Activated CD4-positive, alpha-beta memory T cell treated with anti-CD3 and anti-CD28 coated beads for 36 hours (primary cell): ENCODE measurements at places on chromosomes 1 and 21. TPM values are rescaled to one million over a fixed set of nuclear protein-coding genes. Genes with fewer than 3 reads are reported as not detected.

DNA sequence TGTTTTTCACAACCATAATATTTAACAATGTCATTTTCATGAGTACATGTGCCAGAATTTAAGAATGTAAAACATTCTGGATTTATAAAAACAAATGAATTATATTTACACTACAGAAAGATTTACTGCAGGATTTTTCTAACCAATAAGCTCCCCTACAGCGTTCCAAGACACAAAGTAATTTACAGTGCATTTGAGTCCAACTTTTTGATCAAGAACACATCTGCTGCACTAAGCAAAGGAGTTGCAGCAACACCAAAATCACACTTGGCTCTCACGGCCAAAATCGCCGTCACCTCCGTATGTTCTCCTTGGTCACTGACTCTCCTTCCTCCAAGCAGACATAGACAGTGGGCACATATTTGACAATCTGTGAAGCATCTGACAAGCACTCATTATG lies 7.7 kb downstream of the VPS26C start:
- no peak overlapping the region for H3K27ac ChIP-seq
- no peak overlapping the region for H3K4me3 ChIP-seq
- peaks cover 6% of the 10 kb centered on the region for H3K36me3 ChIP-seq
- DNase-seq, result no peak
- peaks cover 38% of the 10 kb centered on the region for H3K4me1 ChIP-seq

DNA sequence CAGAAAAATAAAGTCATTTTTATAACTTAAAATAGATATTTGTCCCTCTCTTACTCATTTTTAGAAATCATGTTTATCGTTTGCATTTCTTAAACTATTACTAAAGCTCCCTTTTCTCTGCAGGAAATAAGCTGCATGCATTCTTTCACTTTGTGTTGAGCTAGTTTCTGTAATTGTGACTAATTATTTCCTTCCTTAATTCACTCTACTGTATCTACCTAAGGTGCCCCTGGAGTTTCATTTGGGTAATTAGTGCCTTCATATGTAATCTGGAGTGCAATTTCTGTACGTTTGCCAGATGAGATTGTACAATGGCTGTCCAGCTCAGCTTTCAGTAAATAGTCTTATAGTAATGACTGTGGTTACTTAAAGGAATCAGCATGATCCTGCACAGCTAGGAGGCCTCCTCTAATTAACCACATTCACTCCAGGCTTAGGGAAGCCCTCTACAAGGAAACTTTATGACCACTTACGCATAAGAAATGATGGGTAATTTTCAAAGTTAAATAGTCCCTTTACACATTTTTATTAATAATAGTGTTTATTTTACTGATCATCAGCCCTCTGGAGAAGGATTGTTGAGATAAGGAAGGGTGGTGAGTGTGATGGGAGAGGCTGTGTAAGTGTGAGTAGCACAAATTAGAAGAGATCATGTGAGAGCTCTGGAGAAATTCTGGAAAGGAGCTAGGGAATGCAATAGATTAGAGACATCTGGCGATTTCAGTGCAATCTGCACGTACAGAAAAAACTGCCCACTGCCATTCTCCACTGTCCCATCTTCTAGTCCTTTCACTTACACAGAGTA lies 86.8 kb downstream of the LRRC8C start:
- no peak overlapping the region for H3K4me3 ChIP-seq
- no peak for DNase-seq
- H3K27me3 ChIP-seq, result no peaks in the 10 kb centered on the region
- peaks cover 92% of the 10 kb centered on the region for H3K4me1 ChIP-seq

DNA sequence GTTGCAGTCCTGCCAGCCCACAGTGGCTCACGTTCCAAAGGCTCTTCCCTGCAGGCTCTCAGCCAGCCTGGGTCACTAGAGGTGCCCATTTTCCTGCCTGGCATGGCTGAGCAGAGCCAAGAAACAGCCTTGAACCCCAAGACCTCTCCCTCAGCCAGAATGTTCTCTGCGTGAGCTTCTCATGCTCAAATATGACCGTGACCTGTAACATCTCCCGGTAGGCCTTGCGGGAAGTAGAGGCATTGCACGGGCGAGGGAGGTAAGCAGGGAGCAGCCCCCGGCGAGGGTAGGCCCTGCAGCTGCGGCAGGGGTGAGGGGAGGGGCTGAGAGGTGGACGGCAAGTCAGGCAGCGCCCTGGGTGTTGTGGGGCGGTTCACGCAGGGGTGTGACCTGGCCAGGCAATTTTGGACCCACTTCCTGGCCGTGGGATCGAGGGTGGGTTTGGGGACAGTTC lies 20.0 kb downstream of the RRP1 start:
- H3K27ac ChIP-seq, result no peak overlapping the region
- H3K4me1 ChIP-seq, result peaks cover 4% of the 10 kb centered on the region
- no peak for DNase-seq
- H3K36me3 ChIP-seq, result peaks cover 4% of the 10 kb centered on the region

DNA sequence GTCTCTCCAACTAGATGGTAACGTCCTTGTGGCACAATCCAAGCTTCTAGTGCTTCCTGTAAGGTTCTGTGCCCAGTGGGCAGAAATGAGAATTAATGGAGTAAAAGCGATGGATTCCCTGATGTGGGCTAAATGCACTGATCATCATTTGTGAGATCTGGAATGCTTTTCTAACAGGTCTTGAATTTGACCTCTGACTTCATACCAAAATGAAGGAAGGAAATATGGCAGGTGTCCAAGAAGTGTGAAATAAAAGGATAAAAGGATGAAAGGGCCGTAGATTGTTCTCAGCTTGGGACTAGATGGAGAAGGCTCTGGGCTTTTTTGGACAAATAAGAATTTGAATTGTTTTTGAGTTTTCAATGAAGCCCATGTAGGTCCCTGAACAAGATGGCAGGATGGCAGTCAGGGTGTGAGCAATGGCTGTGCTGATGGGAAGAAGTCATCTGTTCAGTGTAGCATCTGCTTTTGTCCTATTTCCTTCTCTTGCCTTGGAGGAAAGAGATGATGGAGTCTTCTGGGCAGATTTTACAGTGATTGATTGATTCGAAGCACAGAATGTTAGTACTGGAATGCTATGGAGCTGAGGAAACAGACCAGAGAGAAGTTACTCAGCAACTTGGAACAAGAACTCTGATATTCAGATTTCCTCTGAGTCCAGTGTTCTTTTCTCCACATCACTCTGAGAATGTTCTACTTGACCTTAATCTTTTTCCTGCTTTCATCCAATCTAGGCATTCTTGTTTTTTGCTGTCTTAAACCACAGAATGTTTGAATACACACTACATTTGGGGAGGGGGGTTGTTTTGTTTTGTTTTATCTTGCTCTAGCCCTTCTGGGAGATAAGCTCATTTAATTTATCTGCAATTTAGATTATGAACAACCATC lies 286.0 kb downstream of the HLX start:
- peaks cover 8% of the 10 kb centered on the region for H3K27me3 ChIP-seq
- H3K4me1 ChIP-seq, result no peaks in the 10 kb centered on the region
- no peaks in the 10 kb centered on the region for H3K36me3 ChIP-seq

GRCh38 chr1:10635085-10635896 lies 160.5 kb downstream of the PEX14 start:
- peaks cover 4% of the 10 kb centered on the region for H3K4me1 ChIP-seq
- H3K36me3 ChIP-seq, result no peaks in the 10 kb centered on the region
- H3K27ac ChIP-seq, result no peak overlapping the region
- no peak overlapping the region for H3K4me3 ChIP-seq
- no peaks in the 10 kb centered on the region for H3K27me3 ChIP-seq
- no peak for DNase-seq

GRCh38 chr1:14949270-14949835 lies 204.2 kb upstream of the TMEM51 start:
- H3K27ac ChIP-seq, result no peak overlapping the region
- no peaks in the 10 kb centered on the region for H3K27me3 ChIP-seq
- DNase-seq, result no peak
- H3K4me3 ChIP-seq, result no peak overlapping the region
- no peaks in the 10 kb centered on the region for H3K4me1 ChIP-seq

DNA sequence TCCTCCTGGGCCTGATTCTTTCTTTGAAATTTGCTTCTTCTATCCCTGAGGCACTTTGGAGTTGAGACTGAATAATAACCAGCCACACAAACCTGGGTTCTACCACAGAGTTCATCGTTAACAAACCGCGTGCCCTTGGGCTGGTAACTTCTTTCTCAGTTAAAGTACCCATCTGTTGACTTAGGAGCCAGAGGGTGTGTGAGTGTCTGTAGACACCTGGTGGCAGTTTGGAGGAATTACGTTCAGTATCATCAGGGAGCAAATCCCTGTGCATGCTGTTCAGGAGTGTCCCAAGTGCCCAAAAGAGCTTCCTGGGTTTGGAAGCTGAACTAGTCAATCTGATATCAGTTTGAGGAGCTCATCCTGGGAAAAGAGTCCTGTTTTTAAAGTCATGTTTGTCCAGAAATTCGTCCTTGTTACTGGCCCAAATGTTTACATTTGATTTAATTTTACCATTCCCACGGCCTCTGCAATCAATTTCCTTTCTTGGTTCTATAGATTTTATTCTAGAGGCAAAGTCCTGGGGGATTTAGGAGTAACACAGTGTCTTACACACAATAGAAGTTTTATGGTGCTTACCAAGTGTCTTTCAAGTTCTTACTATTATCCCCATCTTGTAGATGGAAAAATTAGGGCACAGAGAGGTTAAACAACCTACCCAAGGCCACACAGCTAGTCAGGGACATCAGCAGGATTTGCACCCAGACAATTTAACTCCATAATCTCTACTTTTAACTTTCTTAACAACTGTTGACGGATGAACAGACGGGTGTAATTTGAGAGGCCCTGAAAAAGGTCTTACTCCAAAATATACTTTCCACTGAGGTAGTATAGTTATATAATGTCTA lies 26.7 kb upstream of the RPTN start:
- H3K27ac ChIP-seq, result no peak overlapping the region
- DNase-seq, result peak; percentile 40

DNA sequence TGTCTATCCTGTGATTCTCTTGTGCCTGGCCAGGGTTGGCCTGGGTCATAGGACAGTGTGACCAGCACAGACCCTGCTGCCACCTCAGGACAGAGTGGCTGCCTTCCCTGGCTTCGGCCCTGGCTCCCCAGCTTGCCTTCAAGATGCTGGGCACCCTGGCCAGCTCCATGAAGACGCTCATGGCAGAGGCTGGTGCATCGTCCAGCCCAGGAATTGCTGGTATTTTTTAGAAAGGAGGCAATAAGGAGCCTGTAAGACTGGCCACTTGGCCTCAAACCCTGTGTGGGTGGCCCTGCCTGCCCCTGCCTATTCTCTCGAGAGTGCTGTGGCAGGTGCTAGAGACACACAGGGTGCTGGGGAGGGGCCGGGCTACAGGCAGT lies 70.4 kb upstream of the ACTRT2 start:
- H3K27ac ChIP-seq, result no peak overlapping the region
- DNase-seq, result no peak
- no peaks in the 10 kb centered on the region for H3K4me1 ChIP-seq
- H3K4me3 ChIP-seq, result no peak overlapping the region
- peaks cover 9% of the 10 kb centered on the region for H3K27me3 ChIP-seq

GRCh38 chr1:185850366-185850765 lies 116.2 kb downstream of the HMCN1 start:
- no peaks in the 10 kb centered on the region for H3K36me3 ChIP-seq
- no peak overlapping the region for H3K27ac ChIP-seq
- DNase-seq, result no peak
- H3K4me1 ChIP-seq, result no peaks in the 10 kb centered on the region

- no peaks in the 10 kb centered on the region for H3K36me3 ChIP-seq
- no peaks in the 10 kb centered on the region for H3K4me1 ChIP-seq
- no peak overlapping the region for H3K4me3 ChIP-seq
- no peak for DNase-seq
- peaks cover 51% of the 10 kb centered on the region for H3K27me3 ChIP-seq
These were observed 50.6 kb upstream of the LAPTM5 start for GRCh38 chr1:30808067-30808662.

DNA sequence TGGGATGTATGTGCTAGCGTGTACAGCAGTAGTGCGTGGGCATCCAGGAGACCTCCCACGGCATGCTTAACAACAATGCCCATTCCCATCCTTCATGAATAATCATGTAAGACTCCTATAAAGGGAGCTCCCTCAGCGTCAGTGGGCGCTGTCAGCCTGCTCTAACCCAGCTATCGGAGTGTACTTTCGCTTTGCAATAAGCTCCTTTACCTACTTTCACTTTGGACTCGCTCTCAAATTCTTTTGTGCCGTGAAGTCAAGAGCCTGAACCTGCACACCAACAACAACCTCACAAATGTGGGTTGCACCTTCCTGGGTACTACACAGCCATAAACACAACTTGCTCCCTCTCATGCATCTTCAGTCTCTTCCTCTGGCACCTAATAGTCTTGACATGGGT lies 114.8 kb upstream of the PAXBP1 start:
- peak; percentile 44 for DNase-seq
- peaks cover 3% of the 10 kb centered on the region for H3K27me3 ChIP-seq
- H3K4me1 ChIP-seq, result peaks cover 17% of the 10 kb centered on the region
- H3K36me3 ChIP-seq, result no peaks in the 10 kb centered on the region

GRCh38 chr1:119004781-119005180 lies 16.6 kb upstream of the TBX15 start:
- no peak overlapping the region for H3K4me3 ChIP-seq
- peaks cover 77% of the 10 kb centered on the region for H3K27me3 ChIP-seq
- H3K27ac ChIP-seq, result no peak overlapping the region
- H3K36me3 ChIP-seq, result peaks cover 8% of the 10 kb centered on the region
- no peak for DNase-seq

- no peaks in the 10 kb centered on the region for H3K4me1 ChIP-seq
- H3K36me3 ChIP-seq, result peaks cover 2% of the 10 kb centered on the region
- no peak overlapping the region for H3K27ac ChIP-seq
- H3K27me3 ChIP-seq, result peaks cover 29% of the 10 kb centered on the region
- no peak overlapping the region for H3K4me3 ChIP-seq
These were observed 109.6 kb upstream of the TSPAN2 start for GRCh38 chr1:115198938-115199337.

GRCh38 chr1:18644973-18645746 lies 14.5 kb downstream of the PAX7 start:
- H3K27ac ChIP-seq, result no peak overlapping the region
- H3K36me3 ChIP-seq, result no peaks in the 10 kb centered on the region
- DNase-seq, result no peak
- peaks cover 76% of the 10 kb centered on the region for H3K27me3 ChIP-seq
- H3K4me3 ChIP-seq, result no peak overlapping the region

GRCh38 chr1:23838401-23838866 lies 13.2 kb upstream of the HMGCL start:
- peak; percentile 79 for DNase-seq
- peaks cover 8% of the 10 kb centered on the region for H3K4me1 ChIP-seq
- H3K27me3 ChIP-seq, result peaks cover 6% of the 10 kb centered on the region
- H3K27ac ChIP-seq, result no peak overlapping the region
- no peaks in the 10 kb centered on the region for H3K36me3 ChIP-seq

GRCh38 chr1:75529488-75529887 lies 81.4 kb downstream of the SLC44A5 start:
- H3K4me1 ChIP-seq, result no peaks in the 10 kb centered on the region
- H3K36me3 ChIP-seq, result no peaks in the 10 kb centered on the region
- H3K27me3 ChIP-seq, result peaks cover 4% of the 10 kb centered on the region
- DNase-seq, result no peak

GRCh38 chr1:232084584-232085223 lies 458.1 kb downstream of the DISC1 start:
- no peak overlapping the region for H3K4me3 ChIP-seq
- DNase-seq, result no peak
- no peak overlapping the region for H3K27ac ChIP-seq
- H3K36me3 ChIP-seq, result no peaks in the 10 kb centered on the region
- H3K4me1 ChIP-seq, result no peaks in the 10 kb centered on the region

GRCh38 chr1:201902198-201902597 lies 13.5 kb downstream of the SHISA4 start:
- H3K4me1 ChIP-seq, result no peaks in the 10 kb centered on the region
- H3K36me3 ChIP-seq, result no peaks in the 10 kb centered on the region
- H3K27ac ChIP-seq, result no peak overlapping the region
- DNase-seq, result no peak
- H3K4me3 ChIP-seq, result no peak overlapping the region

Gene SPATA1
- total RNA-seq, result 3.2 TPM

Gene PPFIA4
- 21.4 TPM for total RNA-seq

Gene OR2T35
- total RNA-seq, result not detected

Gene KIF14
- 15.7 TPM for total RNA-seq

Gene KIAA1614
- not detected for total RNA-seq

Gene CORT
- total RNA-seq, result not detected
